AG04450 (cell line): ENCODE measurements at places on chromosomes 6 and 20. TPM values are rescaled to one million over a fixed set of nuclear protein-coding genes. Genes with fewer than 3 reads are reported as not detected.
A peak's percentile ranks its signal among the peaks of the same experiment; 100 is the strongest.

Gene TGM6
- not detected in 2 replicates for polyA plus RNA-seq

Gene C6orf15
- polyA plus RNA-seq: not detected in 2 replicates

Gene KHDC1L
- polyA plus RNA-seq: 0.22 and 0.27 TPM in 2 replicates

Gene PROKR2
- polyA plus RNA-seq: not detected in 2 replicates

Gene NKAIN2
- polyA plus RNA-seq: not detected in 2 replicates

Gene SCGN
- polyA plus RNA-seq: not detected in 2 replicates

Gene NMBR
- 0.15 TPM in 1 of 2 replicates, not detected in the other for polyA plus RNA-seq

Gene RAET1L
- polyA plus RNA-seq: not detected in 2 replicates

GRCh38 chr6:37517411-37517812, 17.7 kb upstream of the CCDC167 start:
- no peak for DNase-seq

DNA sequence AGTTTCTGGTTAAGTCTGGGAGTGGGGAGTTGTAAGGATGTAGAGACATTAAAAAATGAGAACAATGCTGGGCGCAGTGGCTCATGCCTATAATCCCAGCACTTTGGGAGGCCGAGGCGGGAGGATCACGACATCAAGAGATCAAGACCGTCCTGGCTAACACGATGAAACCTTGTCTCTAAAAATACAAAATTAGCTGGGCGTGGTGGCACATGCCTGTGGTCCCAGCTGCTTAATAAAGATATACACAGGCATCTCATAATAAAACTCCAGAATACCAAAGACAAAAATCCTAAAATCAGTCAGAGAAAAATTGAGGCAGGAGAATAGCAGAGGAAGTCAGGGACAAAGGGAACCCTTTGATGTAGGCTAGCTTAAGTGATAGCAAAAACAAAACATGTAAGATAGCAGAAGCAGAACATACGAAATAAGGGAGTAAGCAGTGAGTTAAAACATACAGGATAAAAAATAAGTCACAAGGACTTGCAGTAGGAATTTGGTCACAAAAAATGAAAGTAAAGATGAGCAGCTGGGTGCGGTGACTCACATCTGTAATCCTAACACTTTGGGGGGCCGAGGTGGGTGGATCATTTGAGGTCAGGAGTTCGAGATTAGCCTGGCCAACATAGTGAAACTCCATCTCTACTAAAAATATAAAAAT, 23.6 kb downstream of the DDX43 start:
- peak; percentile 1 for DNase-seq

DNA sequence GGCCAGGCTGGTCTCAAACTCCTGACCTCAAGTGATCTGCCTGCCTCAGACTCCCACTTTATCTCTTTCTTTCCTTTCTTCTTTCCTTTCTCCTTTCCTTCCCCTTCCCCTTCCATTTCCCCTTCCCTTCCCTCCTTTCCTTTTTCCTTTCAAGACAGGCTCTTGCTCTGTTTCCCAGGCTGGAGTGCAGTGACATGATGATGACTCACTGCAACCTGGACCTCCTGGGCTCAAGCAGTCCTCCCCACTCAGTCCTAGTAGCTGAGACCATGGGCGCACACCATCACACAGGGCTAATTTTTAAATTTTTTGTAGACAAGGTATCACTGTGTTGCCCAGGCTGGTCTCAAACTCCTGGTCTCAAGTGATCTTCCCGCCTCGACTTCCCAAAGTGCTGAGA, 377.6 kb upstream of the ZFP64 start:
- DNase-seq: no peak

GRCh38 chr6:37696220-37696840, 1.4 kb downstream of the MDGA1 start:
- no peak for DNase-seq

- no peak for DNase-seq
Measured at GRCh38 chr6:30707281-30707850, 9.7 kb downstream of the MDC1 start.

GRCh38 chr20:51528263-51529027, 14.1 kb downstream of the NFATC2 start:
- no peak for DNase-seq

DNA sequence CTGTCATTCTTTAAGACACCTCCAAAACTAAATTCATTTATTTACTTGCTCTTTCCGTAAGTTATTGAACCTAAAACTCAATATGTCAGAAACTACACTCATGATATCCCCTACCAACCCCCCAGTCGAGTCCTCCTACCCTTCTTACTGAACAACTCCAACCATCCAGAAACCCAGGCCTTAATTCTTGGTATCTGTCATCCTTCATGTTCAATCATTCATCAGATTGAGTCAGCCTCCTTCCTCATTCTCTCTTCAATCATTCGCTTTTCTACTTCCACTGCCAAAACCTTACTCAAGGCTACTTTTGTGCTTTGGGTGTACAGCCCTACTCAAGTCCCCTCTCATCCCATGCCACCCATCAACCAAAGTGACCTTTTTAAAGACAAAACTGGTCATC, 95.7 kb downstream of the SMLR1 start:
- DNase-seq: no peak

DNA sequence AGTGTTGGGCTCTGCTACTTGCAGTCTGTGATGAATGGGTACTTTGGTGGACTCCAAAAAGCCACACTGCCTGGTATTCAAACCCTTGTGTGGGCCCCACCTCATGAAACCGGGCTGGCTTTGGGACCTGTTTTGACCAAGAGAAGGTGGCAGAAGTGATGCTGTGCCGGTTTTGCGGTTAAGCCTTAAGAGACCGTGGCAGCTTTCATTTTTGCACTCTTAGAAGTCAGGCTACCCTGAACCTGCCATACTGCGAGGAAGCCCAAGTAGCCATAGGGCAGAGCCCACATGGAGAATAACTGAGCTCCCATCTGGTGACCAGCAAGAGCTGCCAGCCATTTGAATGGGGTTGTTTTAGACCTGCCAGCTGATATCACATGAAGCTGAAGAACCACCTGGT, 10.2 kb downstream of the SULF2 start:
- DNase-seq: no peak

- no peak for DNase-seq
Measured at GRCh38 chr6:44105993-44106740, 21.1 kb downstream of the MRPL14 start.

GRCh38 chr6:156396068-156396771, 381.0 kb upstream of the ARID1B start:
- no peak for DNase-seq

DNA sequence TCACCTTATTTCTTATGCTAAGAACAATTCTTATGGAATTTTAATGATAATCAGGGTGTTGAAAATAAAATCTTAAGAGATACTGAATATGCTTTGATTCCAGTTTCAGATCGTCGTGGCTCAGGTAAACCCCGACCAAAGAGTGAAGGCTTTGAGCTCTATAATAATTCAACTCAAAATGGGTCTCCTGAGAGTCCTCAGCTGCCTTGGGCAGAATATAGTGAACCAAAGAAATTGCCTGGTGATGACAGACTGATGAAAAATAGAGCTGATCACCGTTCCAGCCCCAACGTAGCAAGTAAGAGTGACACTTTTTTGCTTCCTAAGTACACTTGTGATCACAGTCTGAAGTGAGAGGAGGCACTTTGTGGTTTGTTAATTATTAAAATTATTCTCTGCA, 50.9 kb upstream of the KIF25 start:
- no peak for DNase-seq

GRCh38 chr6:158561321-158561884, 1.5 kb downstream of the TMEM181 start:
- DNase-seq: no peak

DNA sequence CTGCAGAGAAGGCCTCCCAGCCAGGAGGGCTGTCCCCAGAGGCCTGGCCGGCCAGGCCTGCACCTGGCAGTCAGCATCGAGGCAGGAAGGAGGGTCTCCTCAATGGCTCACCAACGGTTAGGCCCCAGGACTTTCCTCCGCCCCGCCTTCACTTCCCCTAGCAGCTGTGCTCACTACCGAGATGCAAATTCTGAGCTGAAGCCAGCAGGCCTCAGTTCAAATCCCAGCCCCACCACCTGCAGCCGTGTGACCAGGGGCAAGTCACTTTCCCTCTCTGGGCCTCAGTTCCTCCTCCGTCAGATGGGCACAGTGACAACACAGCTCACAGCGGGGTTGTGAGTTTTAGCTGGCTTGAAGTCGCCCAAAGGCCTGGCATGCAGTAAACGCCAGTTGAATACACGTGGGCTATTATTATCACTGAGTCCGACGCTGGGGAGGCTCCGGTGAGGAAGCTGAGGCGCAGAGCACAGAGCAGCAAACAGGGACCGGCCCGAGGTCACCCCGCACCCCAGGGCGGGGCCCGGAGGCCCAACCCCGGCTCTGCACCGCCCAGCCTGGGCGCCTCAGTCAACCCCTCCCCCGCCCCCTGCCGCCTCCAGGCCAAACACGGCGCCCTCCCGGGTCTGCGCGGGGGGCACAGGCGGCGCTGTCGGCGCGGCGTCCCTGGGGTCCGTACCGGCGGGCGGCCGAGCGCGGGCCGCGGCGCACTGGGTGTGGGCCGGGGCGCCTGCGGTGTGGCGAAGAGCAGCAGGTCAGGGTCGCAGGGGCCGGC, 671 bp downstream of the E2F1 start:
- no peak for DNase-seq

DNA sequence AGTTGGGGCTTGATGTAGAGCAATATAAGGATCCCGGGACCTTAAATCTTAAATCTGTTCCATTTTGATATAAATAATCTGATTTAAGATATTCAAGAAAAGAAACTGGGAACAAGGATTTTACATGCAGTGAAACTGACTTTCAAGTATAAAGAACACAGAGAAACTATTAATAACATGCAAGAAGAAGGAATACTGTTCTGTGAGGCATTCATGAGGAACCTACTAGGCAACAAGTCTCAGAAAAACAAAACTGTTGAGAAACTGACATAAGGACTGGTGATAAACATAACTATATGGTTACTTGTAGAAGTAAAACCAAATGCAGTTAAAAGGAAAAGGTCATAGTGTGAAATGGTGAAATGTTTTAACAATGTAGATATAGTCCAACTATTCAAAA, 15.8 kb downstream of the HDDC2 start:
- DNase-seq: no peak

DNA sequence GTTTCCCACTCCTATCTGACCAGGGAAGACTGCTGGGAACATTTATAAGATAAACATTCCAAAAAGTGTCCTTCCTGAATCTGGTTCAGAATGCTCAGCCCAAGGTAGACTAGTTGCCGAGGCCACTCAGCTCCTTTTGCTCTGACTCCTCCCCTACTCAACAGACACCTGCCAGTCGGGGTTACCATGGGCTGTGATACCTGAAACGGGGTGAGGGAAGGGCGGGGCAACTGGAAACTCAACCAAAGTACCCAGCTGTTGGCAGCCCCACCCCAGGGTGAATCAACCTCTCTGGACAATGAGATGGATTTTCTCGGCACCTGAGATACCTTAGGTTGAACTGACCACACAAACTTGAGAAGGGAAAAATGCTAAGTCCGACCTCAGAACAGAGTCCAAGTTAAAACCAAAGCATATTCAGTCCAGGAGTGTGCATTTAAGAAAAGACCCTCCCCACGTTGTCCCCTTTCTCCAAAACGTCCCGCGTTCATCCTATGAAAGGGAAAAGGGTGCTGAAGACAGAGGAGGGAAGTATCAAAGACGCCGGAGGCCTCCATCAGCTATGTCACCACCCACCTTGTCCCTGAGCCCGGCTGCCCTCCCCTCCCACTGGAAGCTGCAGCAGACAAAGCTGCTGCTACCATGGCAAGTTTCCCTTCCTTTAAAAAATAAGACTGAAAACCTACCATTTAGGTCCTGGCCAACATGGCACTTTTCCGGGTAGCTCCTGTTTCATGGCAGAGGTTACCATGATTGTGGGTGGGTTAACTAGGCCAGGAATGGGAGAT, 100.1 kb downstream of the SLC23A2 start:
- no peak for DNase-seq

GRCh38 chr6:111427341-111428116, 55.5 kb downstream of the REV3L start:
- DNase-seq: peak; percentile 11

DNA sequence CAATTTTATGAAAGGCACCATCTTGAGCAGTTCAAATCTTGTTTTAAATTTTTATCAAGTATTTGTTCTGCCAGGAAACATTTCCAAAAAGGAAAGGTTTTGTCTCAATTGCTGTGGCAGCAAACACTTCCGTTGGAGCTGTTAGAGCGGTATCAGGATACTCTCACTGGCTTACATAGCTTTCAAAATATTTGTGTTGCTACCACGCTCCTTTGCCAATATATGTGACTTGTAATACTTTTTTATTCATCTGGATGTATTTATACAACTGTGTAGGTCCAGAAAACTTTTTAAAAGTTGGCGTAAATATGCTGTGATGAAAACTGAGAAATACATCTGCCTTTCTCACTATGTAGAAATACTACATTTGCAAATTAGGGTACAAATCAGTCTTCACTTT, 37.8 kb upstream of the NHSL1 start:
- DNase-seq: no peak

GRCh38 chr20:44491635-44492395, 16.1 kb downstream of the TTPAL start:
- no peak for DNase-seq
